Fibroblast of skin of scalp (primary cell): ENCODE measurements at places on chromosomes 1 and 21.

DNA sequence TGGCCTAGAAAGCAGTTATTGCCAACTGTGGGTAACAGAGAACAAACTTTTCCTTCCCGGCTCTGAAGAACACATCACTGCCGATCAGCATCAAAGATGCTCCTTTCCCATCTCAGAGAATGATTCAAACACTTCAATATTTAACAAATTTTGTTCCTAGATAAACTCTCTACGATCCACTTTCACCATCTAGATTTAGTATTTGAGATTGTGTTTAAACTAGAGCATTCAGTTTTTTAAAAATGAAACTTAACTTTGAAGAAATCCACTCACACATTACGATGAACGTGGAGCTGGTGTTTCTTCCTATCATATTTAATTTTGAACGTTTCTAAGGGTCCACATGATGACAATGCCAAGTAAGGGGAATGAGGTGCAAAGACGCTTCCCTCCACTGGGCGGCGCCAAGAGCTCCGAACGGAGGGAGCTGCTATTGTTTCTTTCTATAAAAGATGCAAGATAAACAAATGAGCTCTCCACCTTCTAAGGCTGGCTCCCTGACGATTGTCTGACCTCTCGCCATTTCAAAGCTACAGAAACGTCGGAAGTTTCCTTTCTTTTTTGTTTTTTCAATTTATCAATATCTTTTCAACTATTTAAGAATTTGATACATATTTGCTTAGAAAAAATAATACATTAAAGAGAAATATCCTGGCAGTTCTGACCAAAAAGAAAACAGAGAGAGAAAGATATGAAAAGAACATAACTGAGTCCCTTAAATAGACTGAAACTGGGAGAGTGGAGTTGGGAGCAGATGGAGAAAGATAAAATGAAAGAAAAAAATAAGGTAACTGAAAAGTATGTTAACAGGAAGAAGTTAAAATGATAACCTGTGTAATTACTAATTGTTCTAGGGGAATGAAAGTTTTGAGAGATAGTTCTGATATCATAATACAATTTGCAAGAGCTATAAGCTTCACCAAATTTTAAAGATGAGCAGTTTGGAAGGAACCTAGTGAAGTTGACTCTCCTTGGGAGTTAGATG is 4.4 kb upstream of the BARHL2 start:
- DNase-seq: peak; percentile 36

DNA sequence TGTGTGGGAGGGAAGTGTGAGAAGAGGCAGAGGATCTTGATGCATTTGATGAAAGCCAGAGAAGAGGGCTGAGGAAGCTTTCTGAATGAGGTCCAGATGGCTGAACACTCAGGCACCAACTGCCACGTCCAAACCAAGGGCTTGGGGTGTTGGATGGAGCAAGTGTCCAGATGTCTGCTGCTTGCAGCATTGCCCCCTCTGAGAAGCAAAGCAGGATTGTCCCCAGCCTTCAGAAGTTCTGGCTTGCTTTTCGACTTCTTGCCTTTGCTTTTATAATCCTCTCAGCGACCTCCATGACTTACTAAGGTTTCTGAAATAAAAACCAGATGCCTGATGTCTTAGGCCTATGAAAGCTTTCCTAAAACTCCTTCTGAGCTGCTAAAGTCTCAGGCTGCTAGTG is 182.5 kb downstream of the HUNK start:
- peak; percentile 27 for DNase-seq

DNA sequence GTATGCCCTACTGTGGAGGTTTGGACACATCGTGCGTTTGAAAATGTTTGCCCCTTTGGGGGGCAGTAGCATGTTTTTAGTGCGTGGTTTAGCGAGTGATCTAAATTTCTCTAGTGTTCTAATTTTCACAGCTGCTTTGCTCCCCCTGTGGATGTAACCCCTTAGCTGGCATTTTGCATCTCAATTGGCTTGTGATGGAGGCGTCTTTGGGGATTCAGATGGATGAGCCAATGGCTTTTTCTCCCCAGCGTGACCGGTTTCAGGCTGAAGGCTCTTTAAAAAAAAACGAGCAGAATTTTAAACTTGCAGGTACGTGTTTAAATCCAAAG is 836 bp downstream of the CDC7 start:
- DNase-seq: no peak

- peak; percentile 10 for DNase-seq
These were observed 4.5 kb upstream of the IFI16 start for GRCh38 chr1:159005161-159005560.

DNA sequence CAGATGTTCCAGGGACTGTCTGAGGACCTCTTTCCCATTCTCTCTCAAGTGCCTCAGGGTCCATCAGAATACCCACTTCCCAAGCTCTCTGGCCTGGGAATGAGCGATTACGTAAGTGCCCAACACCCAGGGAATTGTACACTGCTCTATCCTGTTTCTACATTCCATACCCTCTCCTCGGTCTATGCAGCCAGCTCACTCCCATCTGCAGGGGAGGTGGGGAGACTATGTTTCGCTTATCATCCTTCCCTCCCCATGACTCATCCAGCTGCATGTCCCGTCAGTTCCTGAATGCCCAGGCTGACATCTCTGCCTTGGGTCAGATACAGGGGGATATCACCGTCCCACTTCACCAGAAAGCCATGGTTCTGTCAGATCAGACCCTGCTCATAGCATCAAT is 34.5 kb upstream of the CD1D start:
- DNase-seq: peak; percentile 9
